ENCODE measurements at places on chromosomes 12 and 14.

- no peak for DNase-seq
Observed at GRCh38 chr12:56229082-56229481, 769 bp upstream of the SLC39A5 start.

DNA sequence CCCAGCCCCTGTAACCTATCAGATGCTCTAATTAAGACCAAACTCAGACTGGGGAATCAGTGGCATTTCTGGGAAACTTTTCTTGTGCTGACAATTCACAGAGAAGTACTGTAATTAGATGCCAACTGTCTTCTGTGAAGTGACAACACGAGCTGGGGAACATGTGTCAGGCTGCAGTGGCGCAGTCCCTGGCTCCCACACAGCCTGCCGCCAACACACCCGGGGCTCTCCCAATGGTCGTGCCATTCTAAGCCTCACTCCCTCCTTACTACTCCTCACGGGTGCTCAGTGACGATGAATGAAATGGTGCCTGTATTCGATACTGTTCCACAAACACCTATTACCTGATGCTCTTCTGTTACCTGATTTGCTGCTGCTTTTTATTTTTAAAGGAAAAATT is 18.6 kb downstream of the GARIN2 start:
- DNase-seq: no peak

DNA sequence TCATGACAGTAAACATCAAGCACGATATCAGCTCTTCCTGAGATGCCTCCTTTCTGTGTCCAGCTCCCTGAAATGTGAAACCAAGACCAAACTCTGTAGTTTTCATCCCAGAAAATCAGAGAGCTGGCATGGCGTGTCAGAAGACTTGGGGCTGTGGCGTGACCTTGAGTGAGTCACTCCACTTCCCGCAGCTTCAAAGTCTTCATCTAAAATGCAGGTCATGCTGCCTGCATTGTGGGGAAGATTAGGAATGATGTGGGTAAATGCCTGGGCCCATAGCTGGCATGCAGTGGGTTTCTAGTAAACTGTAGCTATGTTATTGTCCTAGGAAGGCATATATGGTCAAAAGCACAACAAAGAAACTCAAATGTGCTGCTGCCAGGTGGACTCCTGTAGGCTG is 28.8 kb downstream of the OAS2 start:
- DNase-seq: no peak

GRCh38 chr12:81617915-81618314 is 141.2 kb downstream of the PPFIA2 start:
- no peak for DNase-seq

DNA sequence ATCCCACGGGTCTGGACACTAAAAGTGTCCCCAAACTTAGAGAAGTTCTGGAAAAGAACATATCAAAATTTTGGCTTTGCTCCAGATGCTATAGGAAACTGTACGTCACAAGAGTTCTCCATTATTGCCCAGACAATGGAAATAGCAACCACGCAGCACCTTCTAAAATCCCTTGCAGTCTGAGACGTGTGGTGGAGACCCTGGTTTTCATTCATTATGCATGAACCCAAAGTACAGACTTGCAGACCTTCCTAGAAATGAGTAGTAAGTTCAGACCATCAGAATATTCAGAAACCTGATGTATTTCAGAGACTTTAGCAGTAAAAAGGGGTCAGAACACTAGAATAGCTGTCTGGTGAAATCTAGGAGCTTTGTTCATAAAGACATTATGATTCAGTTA is 50.0 kb upstream of the BCL2L14 start:
- DNase-seq: no peak

DNA sequence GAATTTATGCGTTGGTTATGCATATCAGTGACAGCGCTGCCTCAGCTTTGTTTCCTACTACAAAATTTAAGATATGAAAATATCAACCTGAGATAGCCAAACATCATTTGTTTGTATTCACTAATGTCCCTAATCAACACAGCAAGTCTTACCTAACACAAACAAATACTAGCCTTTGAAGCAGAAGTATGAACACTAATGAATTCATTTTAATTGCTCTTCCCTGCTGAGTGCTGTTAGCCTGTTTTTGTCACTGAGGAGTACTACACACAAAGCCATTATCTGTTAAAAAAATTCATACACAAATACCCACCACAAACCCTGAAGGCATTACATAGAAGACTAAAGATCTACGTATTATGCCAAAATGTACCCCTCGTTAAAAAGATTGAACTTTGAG is 150.8 kb downstream of the HELB start:
- no peak for DNase-seq

DNA sequence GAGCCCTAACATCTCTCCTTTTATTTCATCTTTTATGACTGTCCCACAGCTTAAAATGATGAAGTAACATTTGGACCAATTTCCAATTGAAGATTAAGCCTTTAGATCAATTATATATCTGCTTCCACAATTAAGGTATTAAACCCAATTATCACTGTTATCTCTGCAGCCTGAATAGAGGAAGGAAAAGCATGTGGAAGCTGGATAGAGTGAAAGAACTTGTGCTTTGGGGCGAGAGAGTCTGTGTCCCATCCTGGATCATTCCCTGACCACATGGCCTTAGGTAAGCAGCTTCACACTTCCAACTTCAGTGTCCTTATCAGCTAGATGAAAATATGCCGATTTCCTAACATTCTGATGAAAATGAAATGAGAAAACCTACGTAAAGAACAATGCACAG is 61.4 kb upstream of the TSPAN8 start:
- no peak for DNase-seq

DNA sequence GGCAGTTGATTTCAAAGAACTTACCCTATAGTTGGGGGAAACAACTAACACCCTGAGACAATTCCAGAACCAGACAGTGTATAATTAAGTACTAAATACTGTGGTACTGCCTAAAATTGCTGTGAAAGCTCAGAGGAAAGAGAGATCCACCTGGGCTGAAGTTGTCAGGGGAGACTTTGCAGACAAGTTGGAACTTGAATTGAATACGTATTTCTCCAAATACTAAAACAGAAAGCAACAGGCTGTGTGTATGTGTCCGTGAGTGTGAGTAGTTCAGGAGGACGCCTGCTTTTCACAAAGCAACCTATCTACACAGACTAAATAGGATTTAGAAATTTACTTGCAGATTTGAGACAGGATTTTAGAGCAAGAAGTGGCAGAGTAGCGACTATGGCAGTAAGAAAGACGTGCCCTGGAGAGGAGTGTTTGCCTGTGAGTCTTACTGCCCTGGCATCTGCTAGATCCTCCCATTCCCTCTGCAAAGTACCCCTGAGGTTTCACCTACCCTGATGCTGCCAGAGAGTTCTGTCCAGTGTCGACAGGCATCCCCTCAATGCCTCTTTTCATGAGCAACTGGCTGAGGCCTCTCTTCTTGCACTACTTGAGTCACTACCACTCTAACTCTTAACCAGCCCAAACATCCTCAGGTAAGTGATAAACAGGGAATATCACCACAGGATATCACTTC is 37.4 kb upstream of the BMP4 start:
- DNase-seq: no peak

DNA sequence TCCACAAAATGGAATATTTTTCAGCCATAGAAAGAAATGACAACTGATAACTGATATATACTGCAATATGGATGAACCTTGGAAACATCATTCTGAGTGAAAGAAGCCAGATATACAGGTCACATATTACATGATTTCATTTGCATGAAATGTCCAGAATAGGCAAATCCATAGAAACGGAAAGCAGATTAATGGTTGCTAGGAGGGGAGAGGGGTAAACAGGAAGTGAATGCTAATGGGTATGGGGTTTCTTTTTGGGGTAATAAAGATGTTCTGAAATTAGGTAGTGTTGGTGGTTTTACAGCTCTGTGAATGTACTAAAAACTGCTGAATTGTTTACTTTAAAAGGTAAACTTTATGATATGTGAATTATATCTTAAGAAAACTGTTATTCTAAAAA is 6.5 kb downstream of the RAD51AP1 start:
- no peak for DNase-seq

GRCh38 chr14:25837551-25837965 is 760.3 kb downstream of the NOVA1 start:
- no peak for DNase-seq

- DNase-seq: no peak
Observed at GRCh38 chr12:14953752-14954151, 7.6 kb downstream of the ARHGDIB start.

DNA sequence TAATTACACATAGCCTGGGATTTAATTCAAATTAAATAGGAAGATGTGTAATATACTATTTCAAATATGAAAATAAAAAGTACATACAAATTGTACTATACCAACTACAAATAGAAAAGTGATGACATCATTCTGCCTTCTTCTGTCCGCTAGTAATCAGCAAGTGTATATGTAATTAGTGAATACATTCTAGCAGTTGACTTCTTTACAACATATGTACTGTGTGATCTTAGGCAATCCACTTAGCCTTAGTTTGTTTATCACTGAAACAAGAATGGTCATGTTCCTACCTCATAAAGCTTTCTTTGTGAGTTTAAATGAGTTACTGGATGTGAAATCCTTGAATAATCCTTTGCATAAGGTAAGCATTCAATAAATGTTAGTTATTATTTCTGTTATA is 7.8 kb upstream of the LUM start:
- no peak for DNase-seq

DNA sequence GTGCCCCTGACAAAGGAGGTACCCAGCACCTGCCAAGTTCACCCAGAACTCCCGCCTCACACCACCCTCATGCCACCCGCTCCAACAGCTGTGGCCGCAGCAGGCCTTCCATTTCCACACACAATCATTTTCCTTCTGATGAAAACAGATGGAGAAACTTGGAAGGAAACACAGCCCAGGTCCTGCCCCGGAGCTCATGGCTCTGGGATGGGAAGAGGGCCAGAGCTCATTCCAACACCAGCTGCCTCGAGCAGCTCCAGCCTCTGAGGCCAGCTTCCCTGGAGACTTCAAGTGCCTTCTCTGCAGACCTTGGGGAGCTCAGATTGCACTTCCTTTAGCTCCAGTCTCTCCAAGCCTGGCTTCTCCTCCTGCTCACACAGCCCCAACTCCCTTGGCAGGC is 55.1 kb upstream of the CMKLR1 start:
- DNase-seq: no peak

DNA sequence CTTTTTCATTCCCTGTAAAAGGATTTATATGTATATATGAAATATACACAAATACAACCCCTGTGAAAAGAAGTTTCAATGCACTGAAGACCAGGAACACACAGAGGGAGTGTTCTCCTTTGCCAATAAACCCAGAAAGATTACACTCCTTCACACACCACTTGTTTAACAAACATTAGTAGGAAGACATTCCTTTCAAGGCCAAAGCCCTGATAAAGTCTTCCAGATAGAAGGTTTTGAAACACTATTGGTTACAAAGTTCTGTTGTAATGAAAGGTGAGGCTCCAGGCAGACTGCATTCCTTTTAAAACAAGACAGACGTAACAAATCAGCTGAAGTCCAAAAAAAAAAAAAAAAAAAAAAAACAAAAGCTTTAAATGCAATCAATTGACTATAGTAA is 81.0 kb downstream of the PTPN21 start:
- no peak for DNase-seq

GRCh38 chr14:41872931-41873685 is 266.4 kb downstream of the LRFN5 start:
- no peak for DNase-seq

DNA sequence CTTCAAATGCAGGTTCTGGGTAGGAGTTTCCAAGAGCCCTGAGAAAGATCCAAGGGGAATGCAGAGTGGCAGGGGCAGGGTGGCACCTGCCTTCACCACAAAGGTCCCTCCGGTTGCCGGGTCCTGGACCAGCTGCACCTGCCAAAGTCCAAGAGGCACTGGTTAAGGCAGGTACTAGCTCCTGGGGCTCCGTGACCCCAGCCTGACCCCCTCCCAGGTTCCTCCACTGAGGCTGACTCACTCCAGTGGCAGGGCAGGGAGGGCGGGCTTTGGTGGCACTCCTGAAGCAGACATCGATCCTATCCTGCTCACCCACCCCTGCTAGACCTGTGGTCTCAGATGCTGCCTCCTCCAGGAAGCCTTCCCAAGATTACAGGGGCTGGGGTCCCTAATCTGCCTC is 11.4 kb downstream of the RPS6KL1 start:
- no peak for DNase-seq

- no peak for DNase-seq
Observed at GRCh38 chr12:127628645-127629044, 638.3 kb upstream of the TMEM132C start.

GRCh38 chr12:101563212-101563611 is 31.6 kb upstream of the MYBPC1 start:
- peak; percentile 54 for DNase-seq

- DNase-seq: no peak
Observed at GRCh38 chr12:91180582-91181395, 1.8 kb downstream of the DCN start.

Measured in suppressor macrophage treated with lipopolysaccharide for 4 hours (primary cell).